ENCODE measurements at places on chromosomes 5 and 9.

- no peak for DNase-seq
Measured at GRCh38 chr9:16105168-16106020, 552.6 kb downstream of the CCDC171 start.

- DNase-seq, result no peak
Measured at GRCh38 chr5:42784132-42784531, 27.5 kb downstream of the CCDC152 start.

- DNase-seq, result no peak
Measured at GRCh38 chr5:132499440-132500243, 9.1 kb upstream of the IRF1 start.

- DNase-seq, result peak; percentile 56
Measured at GRCh38 chr5:98309785-98310598, 463.5 kb upstream of the RGMB start.

GRCh38 chr9:120730654-120731514 is 16.6 kb upstream of the MEGF9 start:
- no peak for DNase-seq

DNA sequence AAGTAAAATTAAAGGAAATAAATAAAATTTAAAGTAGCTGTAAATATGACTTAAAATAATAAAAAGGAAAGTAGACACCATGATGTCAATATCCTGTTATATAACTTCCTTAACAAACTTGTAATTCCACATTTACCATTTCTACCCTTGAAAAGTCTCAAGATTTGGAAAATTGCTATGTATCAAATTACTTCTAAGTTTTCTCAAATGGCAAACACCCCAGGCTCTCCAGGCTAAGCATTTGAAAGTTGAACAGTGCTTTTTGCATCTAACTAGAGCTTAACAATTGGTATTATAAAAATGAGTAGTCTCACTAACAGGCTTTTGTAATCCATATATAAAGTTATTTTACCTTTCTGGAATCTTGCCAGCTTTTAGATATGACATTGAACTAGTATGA is 41.5 kb upstream of the MACIR start:
- DNase-seq, result no peak

- DNase-seq, result peak; percentile 49
Measured at GRCh38 chr9:112809351-112809848, 58.8 kb downstream of the SNX30 start.

- no peak for DNase-seq
Measured at GRCh38 chr9:75911390-75911789, 20.9 kb downstream of the PCSK5 start.

GRCh38 chr9:100063185-100063584 is 35.6 kb downstream of the ERP44 start:
- no peak for DNase-seq

DNA sequence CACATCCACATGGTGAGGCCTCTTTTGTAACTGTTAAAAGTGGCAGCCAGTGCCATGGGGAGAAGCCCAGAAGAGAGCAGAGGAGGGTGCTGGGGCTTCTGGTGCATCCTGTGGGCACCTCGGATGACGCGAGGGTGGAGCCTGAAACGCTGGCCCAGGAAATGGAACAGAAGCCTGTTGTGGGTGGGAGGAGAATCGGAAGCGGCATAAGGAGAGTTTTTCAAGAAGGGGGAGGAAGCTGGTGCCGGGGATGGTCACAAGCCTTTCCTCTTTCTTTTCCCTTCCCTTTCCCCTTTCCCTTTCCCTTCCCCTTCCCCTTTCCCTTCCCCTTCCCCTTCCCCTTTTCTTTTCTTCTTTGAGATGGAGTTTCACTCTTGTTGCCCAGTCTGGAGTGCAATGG is 12.9 kb downstream of the ANKRD33B start:
- no peak for DNase-seq

GRCh38 chr5:90408571-90409317 is 812 bp downstream of the CETN3 start:
- DNase-seq, result peak; percentile 23
